ENCODE measurements at places on chromosomes 1 and 21.

GRCh38 chr21:45009616-45010015 is 64.8 kb upstream of the ADARB1 start:
- DNase-seq, result no peak

DNA sequence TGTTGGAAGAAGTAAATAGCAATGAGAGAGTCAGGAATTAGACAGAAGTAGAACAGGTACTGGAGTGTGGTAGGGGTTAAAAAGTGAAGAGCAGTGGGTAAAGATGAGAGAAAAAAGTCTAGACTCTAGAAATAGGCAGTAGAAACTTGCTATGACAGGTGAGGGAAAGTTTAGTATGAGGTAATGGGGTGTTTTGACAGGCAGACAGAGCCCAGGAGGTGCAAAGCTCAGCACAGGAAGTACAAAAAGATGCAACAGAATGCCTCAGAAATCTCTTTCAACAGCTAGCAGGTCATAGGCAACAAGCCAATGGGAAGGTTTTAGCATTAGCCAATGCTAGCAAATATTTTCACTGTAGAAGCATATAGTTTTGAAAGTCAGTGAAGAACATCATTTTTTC is 319.1 kb upstream of the SGIP1 start:
- DNase-seq, result no peak

DNA sequence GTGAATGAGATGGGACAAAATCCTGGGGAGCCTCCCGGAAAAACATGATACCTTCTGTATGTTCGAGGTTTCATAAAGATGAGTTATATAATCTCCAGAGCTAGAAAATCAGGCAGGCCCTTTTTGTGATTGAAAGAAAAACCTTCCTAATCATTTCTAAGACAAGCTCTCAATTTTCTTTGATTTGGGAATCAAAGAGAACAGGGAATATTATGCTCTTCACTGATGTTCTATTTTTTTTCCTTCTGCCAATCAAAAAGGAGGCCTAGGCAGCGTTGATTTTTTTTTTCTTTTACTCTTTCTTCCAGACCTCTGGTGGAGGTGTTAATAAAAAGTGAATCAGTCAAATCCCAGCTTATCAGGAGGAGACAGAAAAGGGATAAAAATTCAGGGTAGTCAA is 34.5 kb downstream of the DIRAS3 start:
- DNase-seq, result no peak

GRCh38 chr1:102074874-102075273 is 78.1 kb upstream of the OLFM3 start:
- DNase-seq, result no peak

GRCh38 chr1:181743878-181744312 is 260.6 kb downstream of the CACNA1E start:
- no peak for DNase-seq

- no peak for DNase-seq
These were observed 185.0 kb upstream of the PTBP2 start for GRCh38 chr1:96536581-96536980.

DNA sequence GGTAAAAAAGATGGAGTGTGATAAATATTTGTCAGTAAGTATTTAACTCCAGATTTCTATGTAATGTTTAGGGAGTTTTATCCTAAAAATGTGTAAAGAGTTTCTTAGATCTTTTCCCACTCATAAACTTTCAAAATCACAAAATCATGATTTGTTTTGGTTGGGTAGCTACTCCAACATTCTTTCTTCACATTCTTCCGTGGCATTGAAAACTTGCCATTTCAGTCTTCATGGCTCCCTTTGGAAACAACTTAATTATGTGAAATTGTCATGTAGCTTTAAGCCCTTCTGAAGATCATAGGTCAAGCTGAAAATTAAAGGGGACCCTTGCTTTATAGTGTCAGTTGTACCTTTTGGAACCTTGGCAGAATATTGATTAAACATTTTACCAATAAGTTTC is 73.2 kb downstream of the ADGRL2 start:
- DNase-seq, result no peak

DNA sequence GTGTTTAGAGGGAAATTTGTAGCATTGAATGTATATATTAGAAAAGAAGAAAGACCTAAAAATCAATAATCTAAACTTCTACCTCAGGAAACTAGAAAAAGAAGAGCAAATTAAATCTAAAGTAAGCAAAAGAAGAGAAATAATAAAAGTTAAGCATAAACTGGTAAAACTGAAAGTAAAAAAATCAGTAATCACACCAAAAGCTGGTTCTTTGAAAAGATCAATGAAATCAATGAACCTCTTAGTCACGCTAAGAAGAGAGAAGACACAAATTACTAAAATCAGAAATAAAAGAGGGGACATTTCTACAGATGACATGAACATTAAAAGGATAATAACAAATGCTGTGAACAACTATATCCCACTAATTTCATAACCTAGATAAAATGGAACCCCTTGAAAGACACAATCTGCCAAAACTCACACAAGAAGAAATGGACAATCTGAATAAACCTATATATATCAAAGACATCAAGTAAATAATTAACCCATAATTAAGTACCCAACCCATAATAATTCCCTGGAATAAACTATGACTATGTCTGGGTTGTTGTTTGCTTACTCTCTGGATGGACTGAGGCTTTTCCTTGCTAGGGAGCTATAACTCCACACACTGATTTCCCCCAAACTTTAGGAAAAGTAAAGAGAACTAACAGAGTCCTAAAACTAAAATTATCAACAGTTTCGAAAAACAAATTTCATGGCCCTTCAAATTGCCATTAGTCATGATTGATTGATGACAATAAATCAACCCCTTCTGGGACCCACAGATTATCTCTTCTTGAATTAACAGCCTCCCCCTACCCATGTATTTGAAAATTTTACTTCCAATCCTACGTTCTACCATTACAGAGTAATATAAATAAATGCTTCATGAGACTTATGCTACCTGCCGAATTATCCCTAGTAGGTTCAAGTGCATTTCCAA is 2.8 kb upstream of the CDC73 start:
- no peak for DNase-seq

GRCh38 chr21:34813266-34813894 is 144.6 kb downstream of the CLIC6 start:
- no peak for DNase-seq

DNA sequence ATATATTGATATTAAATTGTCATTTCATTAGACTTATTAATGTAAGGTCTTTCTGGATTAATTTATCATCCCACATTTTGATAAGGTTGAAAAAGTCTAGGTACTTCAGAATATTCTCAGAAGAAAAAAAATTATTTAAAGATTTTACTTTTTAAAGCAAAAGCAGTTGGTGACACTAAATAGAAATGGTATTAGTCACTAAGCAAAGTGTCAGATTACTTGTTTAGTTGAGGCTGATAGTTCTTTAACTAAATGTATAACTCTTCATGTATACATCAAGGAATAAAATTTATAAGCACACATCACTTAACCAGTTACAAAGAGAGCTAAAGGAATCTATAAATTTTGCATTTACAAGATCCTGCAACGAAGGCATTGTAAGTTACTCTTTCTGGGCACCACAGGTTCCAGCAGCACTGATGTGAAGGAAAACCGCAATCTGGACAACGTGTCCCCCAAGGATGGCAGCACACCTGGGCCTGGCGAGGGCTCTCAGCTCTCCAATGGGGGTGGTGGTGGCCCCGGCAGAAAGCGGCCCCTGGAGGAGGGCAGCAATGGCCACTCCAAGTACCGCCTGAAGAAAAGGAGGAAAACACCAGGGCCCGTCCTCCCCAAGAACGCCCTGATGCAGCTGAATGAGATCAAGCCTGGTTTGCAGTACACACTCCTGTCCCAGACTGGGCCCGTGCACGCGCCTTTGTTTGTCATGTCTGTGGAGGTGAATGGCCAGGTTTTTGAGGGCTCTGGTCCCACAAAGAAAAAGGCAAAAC is 101.1 kb downstream of the ADARB1 start:
- no peak for DNase-seq

GRCh38 chr1:44237721-44238457 is 24.6 kb downstream of the DMAP1 start:
- no peak for DNase-seq

DNA sequence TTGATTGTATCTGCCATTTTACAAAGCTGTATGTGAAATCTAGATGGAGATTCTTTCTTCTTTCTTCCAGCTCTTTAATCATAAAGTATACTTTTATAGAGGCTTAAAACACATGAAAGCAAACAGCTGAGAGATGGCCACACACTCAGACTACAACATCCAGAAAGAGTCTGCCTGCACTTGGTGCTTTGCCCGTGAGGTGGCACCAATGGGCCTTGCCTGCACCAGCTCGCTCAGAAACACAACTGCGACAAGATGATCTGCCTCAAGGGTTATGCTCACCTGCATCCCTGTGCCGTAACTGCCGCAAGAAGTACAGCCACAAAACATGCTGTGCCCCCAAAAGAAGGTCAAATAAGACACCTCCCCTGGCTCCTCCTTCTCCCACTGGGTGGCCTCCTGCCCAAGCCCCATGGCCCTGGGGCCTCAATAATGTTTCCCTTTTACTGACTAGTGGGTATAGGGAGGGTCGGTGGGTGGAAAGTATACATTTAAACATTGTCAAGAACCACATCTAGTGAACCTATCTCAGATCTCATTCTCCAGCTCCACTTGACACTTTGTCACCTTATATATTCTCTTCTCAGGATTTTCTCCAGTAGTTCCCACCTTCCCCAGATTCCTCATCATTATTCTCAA is 66.7 kb upstream of the ANGPTL3 start:
- DNase-seq, result no peak

DNA sequence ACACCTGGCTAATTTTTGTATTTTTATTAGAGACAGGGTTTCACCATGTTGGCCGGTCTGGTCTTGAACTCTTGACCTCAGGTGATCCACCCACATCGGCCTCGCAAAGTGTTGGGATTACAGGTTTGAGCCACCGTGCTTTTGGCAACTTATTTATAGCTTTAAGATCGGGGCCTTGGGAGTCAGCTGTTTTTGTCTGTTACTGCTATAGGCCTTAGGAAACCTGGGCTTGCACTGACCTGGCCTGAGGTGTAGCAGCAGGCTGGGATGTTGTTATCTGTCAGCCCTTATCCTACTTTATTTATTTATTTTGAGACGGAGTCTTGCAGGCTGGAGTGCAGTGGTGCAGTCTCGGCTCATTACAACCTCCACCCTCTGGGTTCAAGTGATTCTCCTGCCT is 11.4 kb downstream of the SZRD1 start:
- DNase-seq, result no peak

- DNase-seq, result no peak
These were observed 15.5 kb downstream of the IBA57 start for GRCh38 chr1:228180959-228181644.

Measured in NCI-H1436 treated with DMSO at 0.1 percent for 48 hours (cell line).